ENCODE measurements at places on chromosomes 3 and 15. TPM values are rescaled to one million over a fixed set of nuclear protein-coding genes. Genes with fewer than 3 reads are reported as not detected.

Gene C2CD4A
- total RNA-seq, result not detected

Gene ACP3
- not detected for total RNA-seq

Gene PDCD10
- total RNA-seq, result 80.9 TPM

Gene SLC12A1
- total RNA-seq, result not detected

Gene CCDC54
- not detected for total RNA-seq

Gene GABRA5
- total RNA-seq, result not detected

Gene STAC
- not detected for total RNA-seq

Gene CLDN18
- total RNA-seq, result not detected

Gene GUCA1C
- total RNA-seq, result not detected

Gene KLHDC8B
- total RNA-seq, result 2.5 TPM

Gene STARD5
- 4.5 TPM for total RNA-seq

Gene PLD1
- 1.1 TPM for total RNA-seq

Gene KCNAB1
- not detected for total RNA-seq

Gene DLL4
- 0.14 TPM for total RNA-seq

Gene GABRB3
- total RNA-seq, result not detected

Gene CEMIP
- total RNA-seq, result 0.30 TPM

Gene CYFIP1
- 53.1 TPM for total RNA-seq

Gene TMEM108
- total RNA-seq, result not detected

Gene CCR9
- not detected for total RNA-seq

Gene NOX5
- 0.21 TPM for total RNA-seq

All from activated T-helper 2 cell treated with anti-CD3 and anti-CD28 coated beads, Interferon-gamma antibody, Interleukin-2, Interleukin-4, amounts not matched to agents 10 μg/mL and 5 μg/mL and 100 μg/mL, durations not matched to agents 14 hours and 24 hours and 36 hours (primary cell).